ENCODE measurements at places on chromosomes 1 and 21. TPM values are rescaled to one million over a fixed set of nuclear protein-coding genes. Genes with fewer than 3 reads are reported as not detected.

The KIF14 gene
- 20.1 TPM for total RNA-seq

The ACADM gene
- 37.5 TPM for total RNA-seq

The S100A11 gene
- total RNA-seq = 262 TPM

The LHX4 gene
- total RNA-seq = not detected

The DEGS1 gene
- total RNA-seq = 65.8 TPM

The EPHB2 gene
- total RNA-seq = 0.25 TPM

The PLA2G4A gene
- 0.28 TPM for total RNA-seq

The CHD5 gene
- total RNA-seq = 0.61 TPM

The TPTE gene
- not detected for total RNA-seq

GRCh38 chr1:156903328-156904091, 10.0 kb downstream of the PEAR1 start:
- no peak for DNase-seq

DNA sequence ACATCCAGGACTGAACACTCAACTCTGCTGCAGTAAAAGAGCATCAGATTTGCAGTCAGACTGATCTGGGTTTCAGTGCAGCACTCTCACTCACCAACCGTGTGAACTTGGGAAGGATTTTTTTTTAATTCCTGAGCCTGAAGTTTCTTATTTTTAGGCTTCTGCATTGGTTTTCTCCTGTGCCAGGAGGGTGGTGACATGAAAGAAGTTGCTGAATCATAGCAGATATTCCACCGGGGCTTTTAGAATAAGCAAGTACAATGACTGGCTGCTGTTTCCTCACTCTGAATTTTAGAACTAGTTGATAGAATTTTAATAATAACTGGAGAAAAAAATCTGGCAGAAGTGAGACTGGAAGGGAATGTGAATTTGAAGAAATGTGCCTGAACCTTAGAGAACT, 11.6 kb downstream of the ADAM30 start:
- no peak for DNase-seq

- DNase-seq = no peak
These were observed 8.8 kb downstream of the XCL1 start for GRCh38 chr1:168585191-168585590.

- no peak for DNase-seq
These were observed 8.1 kb upstream of the GREM2 start for GRCh38 chr1:240619906-240620621.

GRCh38 chr1:5861871-5862825, 130.1 kb downstream of the NPHP4 start:
- no peak for DNase-seq

- no peak for DNase-seq
These were observed 134.2 kb upstream of the TNFSF4 start for GRCh38 chr1:173341307-173341706.

DNA sequence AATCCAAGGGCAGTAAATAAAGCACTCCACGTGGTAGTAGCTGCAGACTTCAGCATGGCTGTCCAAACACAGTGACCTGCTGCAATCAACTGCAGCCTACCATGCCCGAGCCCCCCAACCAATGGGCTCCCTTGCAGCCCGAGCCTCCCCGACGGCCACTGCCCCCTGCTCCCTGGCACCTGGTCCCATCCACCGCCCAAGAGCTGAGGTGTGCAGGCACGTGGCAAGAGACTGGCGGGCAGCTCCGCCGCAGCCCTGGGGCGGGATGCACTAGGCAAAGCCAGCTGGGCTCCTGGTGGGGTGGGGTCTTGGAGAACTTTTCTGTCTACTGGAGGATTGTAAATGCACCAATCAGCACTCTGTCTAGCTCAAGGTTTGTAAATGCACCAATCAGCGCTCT, 57.6 kb upstream of the RGS2 start:
- no peak for DNase-seq

GRCh38 chr1:181187337-181188126, 99.0 kb downstream of the IER5 start:
- no peak for DNase-seq

DNA sequence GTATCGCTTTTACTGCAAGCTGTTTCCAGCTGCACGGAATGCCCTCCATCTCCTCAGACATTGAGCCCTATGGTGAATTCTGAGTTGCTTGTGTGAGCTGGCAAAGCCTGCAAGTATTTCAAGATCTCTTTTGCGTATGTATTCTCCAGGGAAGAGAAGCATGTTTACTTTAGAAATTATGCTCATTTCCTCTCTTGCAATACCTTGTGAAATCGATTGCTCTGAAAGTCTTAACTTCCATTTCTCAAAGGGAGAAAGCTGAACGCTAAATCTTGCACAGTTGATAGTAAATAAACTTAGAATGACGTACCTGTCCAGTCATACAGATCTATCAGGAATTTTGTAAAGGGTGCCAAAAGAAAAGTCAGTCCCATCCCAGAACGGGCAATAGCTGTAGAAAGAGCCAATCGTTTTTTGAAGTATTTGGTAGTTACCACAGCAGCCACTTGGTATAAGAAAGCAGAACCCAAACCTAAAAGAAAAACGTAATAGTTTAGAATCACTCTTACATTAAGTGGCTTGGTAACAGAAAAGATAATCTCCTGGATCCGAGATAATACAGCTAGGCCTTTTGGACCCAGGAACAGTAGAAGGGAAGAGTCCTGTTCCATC, 10.0 kb downstream of the SLC16A4 start:
- no peak for DNase-seq

GRCh38 chr1:42175314-42176054, 10.9 kb upstream of the GUCA2A start:
- no peak for DNase-seq

DNA sequence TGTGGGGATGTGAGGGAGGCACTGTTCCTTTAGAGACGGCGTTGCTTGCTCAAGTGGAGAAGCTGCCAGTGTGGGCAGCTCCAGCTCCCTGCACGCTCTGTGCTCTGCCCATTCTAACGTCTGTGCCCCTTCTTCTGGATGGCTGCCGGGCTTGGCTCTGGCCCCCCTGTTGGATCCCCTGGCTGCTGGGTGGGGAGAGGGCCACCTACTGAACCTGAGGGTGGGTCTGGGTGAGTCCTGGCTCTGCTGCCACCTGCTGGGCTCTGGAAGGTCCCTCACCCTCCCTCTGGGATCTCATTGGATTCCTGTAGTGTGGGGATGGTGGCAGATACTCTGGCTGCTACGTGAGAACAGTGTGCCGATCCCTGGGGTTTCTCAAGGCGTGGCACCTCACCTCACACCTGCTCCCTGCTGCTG, 5.0 kb downstream of the PFKL start:
- DNase-seq = no peak

DNA sequence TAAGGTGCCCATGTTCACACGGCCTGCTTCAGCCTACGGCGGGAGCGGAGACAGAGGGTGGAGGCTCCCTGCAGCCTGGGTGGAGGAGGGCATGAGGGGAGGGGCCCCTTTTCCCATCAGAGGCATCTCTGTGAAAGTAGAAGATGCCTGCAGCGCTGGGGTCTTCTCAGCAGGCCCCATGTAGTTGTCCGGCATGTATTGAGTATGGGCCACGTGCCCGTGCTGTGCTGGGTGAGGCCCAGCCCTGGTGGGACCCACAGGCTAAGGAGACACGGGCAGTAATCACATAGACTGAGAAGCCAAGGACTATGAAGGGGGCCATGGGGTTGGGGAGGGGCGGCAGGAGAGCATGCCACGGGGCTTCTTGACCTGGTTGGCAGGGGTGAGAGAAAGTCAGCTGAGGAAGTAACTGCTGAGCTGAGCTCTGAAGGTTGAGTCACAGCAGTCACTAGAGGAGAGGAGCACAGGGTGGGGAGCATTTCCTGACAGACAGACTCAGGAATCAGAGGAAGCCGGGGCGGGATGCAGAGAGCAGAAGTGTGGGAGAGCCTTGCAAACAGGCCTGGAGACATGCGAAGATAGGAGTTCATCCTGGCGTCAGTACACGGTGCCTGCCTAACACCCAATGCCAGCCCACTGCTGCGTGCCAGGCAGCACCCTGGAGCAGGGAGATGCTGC, 21.6 kb downstream of the PSEN2 start:
- no peak for DNase-seq

- no peak for DNase-seq
These were observed 738 bp upstream of the CDC42BPA start for GRCh38 chr1:227318853-227319607.

- no peak for DNase-seq
These were observed 596 bp downstream of the PADI4 start for GRCh38 chr1:17308593-17308992.

DNA sequence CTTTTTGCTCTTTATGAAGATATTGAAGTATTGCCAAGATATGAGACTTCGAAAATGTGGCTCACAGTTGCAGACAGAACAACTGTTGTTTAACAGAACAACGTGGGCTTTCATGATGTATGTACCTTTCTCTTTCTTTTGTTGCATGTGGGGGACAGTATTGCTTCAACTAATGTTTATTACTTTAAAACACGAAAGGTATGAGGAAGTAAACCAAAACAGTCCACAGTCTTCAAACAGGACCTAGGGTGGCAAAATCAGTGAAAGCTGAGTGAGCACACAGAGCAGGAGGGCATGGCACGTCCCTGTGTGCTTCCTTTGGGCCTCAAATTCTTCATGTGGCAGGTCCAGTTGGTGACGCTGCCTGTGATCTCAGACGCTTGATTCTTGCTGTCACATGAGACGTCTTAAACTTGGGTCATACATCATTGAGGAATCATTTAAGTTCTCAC, 7.8 kb upstream of the CHAF1B start:
- no peak for DNase-seq

DNA sequence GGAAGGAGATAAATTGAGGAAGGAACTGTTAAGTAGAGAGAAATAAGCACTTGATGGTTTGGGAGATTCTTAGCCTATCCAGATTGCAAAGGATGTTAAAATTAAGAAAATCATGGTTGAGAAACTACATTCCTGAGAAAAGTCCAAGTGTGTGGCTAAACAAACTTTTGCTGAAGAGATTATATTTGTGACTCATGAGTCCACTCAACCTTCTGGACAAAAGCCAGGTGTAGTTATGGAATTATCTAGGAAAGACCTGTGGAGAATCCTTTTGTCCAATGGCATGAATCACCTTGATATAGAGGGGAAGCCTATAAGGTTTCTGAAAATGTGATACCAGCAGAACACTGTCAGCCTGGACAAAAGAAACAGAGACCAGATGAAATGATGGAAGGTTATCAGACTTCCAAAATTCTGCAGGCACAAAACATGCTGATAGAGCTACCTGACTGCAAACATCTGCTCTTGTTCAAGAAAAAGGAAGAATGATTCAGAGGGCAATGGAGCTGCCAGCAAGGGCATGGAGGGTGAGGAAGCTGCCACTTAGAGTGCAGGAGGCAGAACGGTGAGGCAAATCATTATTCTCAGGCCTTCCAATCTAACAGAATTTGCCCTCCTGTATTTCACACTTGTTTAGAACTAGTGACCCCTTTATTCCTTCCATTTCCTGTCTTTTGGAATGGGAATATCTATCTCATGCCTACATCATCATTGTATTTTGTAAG, 300.6 kb upstream of the PRMT6 start:
- no peak for DNase-seq

DNA sequence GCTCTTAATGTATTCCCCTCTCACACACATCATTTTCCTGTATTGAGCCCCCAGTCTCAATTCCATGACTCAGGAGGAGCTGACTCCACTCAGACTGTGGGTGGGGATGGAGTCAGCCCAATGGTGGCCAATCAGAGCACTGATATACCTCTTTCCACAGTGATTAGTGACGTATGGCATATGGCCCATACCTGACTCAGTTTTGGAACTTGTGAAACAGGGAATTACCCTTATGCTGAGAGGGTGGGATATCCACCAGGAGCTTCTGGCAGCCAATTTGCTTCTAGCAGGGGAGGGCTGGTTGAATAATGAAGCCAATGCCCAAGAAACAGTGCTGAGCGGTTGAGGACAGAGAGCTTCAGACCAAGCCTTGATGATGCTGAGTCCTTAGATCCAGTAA, 86.4 kb upstream of the SPATA6 start:
- no peak for DNase-seq

DNA sequence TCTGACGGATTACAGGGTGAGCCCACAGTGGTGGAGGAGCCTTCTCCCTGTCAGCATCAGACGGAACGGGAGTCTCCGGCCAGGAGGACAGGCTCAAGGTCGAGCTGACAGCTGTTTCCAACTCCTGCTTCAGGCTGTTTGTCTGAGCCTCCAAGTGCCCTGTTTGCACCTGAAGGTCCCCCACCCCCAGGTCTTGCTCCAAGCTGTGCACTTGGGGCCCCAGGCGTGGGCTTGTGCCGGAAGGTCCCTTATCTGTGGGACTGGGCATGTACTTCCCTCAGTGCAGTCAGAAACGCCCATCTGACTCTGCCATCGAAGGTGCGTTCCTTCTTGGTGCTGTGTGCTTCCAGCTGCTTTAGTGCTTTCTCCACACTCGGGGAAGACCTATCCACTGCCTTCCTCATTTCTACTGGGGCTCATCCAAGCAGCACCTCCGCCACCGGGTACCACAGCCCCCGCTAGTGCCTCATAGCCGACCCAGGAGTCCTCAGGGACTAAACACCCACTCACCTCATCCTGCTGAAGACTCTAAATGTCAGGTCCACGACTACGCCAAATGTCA, 29.5 kb upstream of the CR2 start:
- no peak for DNase-seq

Measured in activated naive CD8-positive, alpha-beta T cell treated with anti-CD3 and anti-CD28 coated beads, Interleukin-2, amount 10 ng/mL, durations not matched to agents 7 days and 5 days (primary cell).